ENCODE measurements at places on chromosomes 2 and 18. TPM values are rescaled to one million over a fixed set of nuclear protein-coding genes. Genes with fewer than 3 reads are reported as not detected.

Gene AMER3
- total RNA-seq = not detected

Gene C2orf80
- not detected for total RNA-seq

Gene CCDC178
- total RNA-seq = not detected

Gene LRRC30
- total RNA-seq = not detected

Gene XRCC5
- total RNA-seq = 178 TPM

Gene PRKAG3
- total RNA-seq = not detected

Gene SERPINB10
- total RNA-seq = not detected

Gene NT5C1B
- not detected for total RNA-seq

Gene RFTN2
- total RNA-seq = 0.01 TPM

Gene KCNS3
- total RNA-seq = 1.5 TPM

Gene LYPD1
- 21.5 TPM for total RNA-seq

Gene GCG
- total RNA-seq = not detected

Gene SERPINB3
- 0.12 TPM for total RNA-seq

Gene PLEKHH2
- total RNA-seq = 1.2 TPM

Gene PLB1
- total RNA-seq = 1.1 TPM

Gene TEX44
- not detected for total RNA-seq

Gene NCKAP5
- 0.92 TPM for total RNA-seq

Gene SIX3
- 0.58 TPM for total RNA-seq

Gene TMEM200C
- not detected for total RNA-seq

Gene STAT4
- 3.9 TPM for total RNA-seq

Data from A549 treated with CORT108297 at 1 μM for 4 hours (cell line).